Muscle of arm (tissue), 14 donors: ENCODE measurements at places on chromosomes 1 and 21.

GRCh38 chr1:243227622-243228021 lies 27.5 kb downstream of the CEP170 start:
- DNase-seq: no peak

DNA sequence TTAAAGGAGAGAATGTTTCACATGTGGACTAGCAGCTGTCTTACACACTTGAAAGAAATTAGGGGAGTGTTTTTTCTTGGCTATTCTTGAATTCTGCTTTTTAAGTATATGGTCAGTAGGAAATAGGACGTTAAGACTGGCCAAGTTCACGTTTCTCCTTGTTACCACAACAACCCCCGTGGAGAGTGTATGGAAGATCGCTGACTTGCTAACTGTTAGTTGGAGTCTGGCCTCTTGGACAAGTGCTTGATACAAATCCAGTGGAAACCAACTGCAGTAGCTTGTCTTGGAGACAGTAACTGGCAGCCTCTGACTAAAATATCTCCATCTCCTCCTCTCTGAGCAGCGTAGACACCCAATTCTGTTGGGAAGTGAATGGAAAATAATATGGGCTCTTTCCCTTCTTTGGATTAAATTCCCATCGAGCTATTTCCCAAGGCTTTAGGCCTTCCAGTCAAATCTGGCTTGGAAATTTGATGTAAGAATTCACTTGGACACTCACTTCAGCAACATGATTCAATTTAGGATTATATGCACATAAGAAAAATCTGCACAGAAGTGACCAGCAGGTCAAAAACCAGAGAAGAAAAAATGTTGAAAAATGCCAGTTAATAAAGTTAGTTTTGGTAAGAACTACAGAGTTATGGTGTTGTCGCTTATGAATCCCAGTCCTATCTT lies 3.6 kb upstream of the NFIA start:
- peak; percentile 92 for DNase-seq

GRCh38 chr1:237717106-237717505 lies 173.6 kb downstream of the ZP4 start:
- DNase-seq: no peak

GRCh38 chr1:6329851-6330250 lies 63.7 kb downstream of the ACOT7 start:
- peak; percentile 65 for DNase-seq

DNA sequence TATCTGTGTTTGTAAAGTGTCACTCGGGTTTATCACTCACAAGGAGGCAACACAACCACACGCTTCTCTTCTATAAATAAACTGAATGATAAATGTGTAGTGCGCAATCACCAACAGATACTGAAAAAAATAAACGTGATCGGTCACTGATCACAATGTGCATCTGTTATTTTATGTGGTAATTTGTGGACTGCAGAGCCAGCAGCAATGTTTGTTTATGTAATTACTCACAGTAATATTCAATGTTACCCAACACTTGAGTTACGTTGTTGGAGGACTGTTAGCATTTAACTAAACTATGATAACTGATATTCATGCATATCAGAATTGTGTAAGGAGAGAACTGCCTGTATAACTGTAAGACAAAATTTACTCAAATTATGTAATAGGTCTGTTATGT lies 129.6 kb downstream of the USH2A start:
- DNase-seq: no peak

GRCh38 chr1:168134132-168134531 lies 2.6 kb downstream of the GPR161 start:
- DNase-seq: no peak

DNA sequence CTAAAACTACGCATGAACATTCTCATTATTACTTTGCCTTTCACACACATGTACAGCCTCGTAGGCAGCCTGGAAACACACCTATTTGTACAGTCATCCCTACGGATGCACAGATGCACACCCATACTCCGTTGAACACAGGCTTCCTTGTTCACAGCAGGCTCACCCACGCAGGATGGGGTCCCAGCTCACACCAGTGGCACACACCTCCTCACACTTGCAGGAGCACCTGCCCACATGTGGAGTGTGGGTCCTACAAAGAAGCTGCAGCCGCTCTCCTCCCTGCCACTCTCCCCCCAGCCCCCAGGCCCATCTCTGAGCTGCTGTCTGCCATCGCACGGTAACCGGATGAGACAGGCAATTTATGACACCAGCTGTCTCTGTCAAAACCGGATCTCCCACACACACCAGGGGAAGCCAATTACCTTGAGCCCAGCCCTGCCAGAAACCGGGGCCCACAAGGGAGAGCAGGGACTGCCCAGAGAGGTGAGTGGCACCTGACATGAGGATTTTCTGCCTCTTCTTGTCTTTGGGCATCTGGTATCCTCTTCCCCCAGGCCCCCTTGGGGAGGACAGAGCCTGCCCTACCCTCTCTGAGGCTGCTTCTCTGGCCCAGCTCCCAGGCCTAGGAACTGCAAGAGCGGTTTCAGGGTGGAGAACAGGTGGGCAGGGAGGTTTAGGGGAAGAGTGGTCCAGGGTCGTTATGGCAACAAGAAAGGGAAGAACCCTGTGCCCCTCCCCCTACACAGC lies 175.4 kb downstream of the IGSF21 start:
- no peak for DNase-seq

DNA sequence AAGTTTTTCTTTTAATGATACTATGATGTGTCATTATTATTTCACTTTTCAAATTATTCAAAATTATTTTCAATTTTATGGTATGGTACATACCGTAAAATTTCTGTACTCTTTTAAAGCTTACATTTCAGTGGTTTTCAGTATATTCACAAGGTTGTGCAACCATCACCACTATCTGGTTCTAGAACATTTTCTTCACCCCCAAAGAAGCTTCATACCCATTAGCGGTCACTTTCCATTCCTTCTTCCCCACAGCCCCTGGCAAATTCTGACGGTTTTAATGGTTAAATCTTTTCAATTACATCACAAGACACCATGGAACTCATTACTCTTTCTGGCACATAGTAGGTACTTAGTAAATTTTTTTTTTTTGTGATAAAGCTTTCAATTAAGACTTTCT lies 22.8 kb upstream of the ATP5PO start:
- DNase-seq: no peak

GRCh38 chr1:27481994-27482620 lies 7.9 kb downstream of the WASF2 start:
- no peak for DNase-seq

DNA sequence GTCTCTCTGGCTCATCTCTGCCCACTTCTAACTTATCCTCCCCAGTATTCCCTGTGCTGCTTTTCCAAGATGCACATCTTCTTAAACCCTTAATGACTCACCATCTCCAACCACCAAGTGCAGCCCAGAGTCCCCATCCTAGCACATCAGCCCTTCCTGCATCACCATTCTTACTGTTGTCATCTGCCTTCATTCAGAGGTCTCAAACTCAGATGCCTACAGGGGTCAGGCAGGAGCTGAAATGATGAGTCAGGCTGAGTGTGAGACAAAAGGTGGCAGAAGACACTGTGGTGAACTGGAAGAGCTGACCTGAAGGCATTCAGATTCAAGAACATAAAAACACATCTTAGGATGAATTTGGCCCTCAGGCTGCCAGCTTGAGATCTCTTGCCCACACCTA lies 34.6 kb downstream of the OLFML2B start:
- no peak for DNase-seq

DNA sequence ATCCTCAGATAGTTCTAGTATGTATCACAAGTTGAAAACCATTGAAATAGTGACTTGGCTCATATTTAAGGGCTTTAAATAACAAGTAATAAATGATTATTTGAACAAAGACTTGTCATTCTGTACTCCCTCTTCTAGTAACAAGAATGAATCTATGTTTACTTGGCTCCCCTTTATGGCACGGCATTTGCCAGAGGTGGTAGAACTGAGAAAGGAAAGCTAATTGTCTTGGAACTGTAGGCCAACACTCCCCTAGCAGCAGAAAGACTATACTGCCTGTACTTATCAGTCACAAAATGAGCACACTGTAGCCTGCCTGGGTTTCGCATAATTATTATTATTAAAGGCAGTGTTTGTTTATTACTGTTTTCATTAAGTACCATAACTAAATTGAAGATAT lies 29.6 kb upstream of the SMYD2 start:
- DNase-seq: no peak

DNA sequence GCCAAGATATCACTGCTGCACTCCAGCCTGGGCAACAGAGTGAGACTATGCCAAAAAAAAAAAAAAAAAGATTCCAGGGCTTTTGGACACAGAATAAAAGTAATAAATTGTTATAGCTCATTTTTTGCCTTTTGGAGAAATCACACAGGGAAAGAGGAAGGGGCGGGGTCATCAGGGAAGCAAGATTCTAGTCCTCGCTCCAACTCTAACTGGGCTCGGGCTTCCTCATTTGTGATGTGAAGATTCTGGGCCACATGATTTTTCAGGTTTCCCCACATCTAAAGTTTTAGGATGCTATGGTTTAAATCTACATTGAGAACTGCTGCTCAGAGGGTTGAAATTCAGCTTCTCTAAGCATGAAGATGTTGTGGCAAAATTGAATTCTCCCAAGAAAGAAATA lies 179.3 kb upstream of the PLXNA2 start:
- DNase-seq: no peak

DNA sequence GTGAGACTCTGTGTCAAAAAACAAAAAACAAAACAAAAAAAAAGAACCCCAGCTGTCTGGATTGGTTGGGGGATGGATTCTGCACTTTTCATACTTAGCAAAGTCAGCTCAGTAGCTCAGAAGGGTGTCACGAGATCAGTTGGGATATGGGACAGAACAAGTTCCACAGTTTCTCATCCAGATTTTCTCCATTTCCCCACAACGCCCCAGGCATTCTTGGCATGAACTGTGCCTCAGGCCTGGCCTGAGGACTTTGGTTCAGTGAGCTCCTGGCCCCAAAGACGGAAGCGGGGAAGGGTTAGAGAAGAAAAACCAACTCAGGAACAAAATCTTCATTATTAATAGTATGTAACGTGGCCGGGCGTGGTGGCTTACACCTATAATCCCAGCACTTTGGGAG lies 1.9 kb downstream of the AKR7A2 start:
- DNase-seq: no peak

DNA sequence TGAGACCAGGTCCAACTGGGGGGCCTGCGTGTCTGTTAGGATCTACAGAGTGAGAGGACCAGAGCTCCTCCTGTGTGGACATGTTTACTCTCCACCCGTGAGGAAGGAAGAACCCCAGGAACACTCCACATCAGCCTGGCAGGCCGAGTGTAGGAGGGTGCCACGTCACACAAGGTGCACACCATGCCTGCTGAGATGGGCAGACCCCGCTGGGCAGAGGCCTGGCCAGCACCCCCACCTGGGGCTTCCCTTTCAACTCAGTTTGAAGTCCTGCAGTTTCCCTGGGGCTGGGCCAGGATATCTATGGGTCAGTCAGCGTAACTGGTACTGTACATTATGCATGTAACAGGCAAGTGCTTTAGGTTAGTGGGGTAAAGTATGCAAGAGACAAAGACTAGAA lies 30.1 kb upstream of the PCBP3 start:
- DNase-seq: no peak

- no peak for DNase-seq
Observed at GRCh38 chr1:50548243-50548642, 125.0 kb upstream of the DMRTA2 start.

- no peak for DNase-seq
Observed at GRCh38 chr1:182875889-182876288, 36.7 kb downstream of the DHX9 start.

DNA sequence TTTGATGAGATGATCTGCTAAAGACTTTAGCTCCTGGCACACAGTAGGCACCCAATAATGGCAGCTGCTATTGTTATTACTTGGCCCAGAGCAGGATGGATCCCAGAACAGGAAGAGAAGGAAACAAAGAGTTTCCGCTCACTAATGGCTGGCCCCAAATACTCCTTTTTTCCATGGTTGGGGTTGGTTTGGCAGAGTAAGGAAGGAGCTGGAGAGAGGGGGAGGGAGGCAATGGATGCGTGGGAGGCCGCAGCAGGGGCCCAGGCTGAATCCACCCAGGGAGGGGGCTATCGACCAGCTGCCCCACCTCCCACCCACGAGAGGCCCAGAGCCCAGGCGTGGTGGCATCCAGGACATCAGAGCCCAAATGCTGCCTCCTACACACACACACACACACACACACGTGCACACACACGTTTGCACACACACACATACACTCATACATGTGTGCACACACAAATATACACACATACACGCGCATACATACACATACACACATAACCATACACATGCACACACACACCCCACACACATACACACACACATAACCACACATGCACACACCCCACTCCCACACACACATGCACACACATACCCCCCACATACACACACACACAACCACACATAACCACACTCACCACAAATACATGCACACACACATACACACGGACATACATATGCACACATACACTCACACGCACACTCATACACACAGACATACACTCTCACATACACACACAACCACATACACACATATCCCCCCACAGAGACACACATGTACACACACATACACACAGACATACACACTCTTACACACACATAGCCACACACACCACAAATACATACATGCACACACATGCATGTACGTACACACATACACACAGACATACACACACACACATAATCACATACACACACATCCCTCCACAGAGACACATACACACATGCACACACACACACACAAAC lies 25.2 kb downstream of the C1QB start:
- peak; percentile 54 for DNase-seq
